ENCODE measurements at places on chromosomes 1 and 21.

DNA sequence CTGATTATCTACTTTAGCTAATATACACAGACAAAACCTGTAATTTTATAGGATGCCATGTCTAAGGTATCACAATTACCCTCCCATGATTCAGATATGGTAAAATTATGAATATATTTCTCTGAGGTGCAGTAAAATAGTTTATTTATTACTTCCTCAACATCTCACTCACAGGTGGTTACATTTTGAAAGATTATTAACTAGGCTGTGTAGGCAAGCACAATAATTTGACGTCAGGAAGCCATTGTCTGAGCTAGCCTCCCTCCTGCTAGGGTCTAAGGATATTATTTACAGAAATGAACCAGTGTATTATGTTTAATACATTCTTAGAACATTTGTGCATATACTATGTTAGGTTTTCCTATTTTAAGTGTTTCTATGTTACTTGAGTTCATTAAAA is 69.9 kb upstream of the ADGRL2 start:
- DNase-seq = no peak
- H3K4me3 ChIP-seq = no peak overlapping the region
- no peak overlapping the region for H3K27ac ChIP-seq
- no peaks in the 10 kb centered on the region for H3K4me1 ChIP-seq
- no peaks in the 10 kb centered on the region for H3K36me3 ChIP-seq
- H3K27me3 ChIP-seq = no peaks in the 10 kb centered on the region

GRCh38 chr1:81158592-81158991 is 642.1 kb upstream of the ADGRL2 start:
- H3K4me3 ChIP-seq = no peak overlapping the region
- H3K27me3 ChIP-seq = no peaks in the 10 kb centered on the region
- H3K27ac ChIP-seq = no peak overlapping the region
- H3K36me3 ChIP-seq = no peaks in the 10 kb centered on the region

DNA sequence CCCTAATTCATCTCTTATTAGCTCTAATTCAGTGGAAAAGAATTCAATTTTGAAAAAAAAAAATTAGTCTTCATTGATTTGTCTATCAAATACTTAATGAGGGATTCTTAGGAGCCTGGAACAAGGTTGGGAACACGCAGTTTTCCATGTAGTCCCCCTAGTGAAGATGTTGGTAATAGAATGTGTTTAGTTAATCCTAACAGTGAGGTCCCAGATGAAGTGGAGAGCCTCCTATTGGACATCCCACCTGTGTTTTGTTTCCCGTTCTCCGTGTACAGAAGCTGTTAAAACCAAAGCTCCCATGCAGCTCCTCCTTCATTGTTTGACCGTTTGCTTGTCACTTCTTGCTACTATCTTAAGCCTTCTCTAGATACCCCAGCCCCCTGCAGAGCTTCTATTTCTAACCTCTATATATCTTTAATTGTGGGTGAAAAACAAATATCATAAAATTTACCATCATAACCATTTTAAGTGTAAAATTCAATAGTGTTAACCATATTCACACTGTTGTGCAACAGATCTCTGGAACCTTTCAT is 67.5 kb downstream of the PCNX2 start:
- no peaks in the 10 kb centered on the region for H3K36me3 ChIP-seq
- DNase-seq = no peak
- H3K4me3 ChIP-seq = no peak overlapping the region
- H3K27me3 ChIP-seq = no peaks in the 10 kb centered on the region
- no peak overlapping the region for H3K27ac ChIP-seq

DNA sequence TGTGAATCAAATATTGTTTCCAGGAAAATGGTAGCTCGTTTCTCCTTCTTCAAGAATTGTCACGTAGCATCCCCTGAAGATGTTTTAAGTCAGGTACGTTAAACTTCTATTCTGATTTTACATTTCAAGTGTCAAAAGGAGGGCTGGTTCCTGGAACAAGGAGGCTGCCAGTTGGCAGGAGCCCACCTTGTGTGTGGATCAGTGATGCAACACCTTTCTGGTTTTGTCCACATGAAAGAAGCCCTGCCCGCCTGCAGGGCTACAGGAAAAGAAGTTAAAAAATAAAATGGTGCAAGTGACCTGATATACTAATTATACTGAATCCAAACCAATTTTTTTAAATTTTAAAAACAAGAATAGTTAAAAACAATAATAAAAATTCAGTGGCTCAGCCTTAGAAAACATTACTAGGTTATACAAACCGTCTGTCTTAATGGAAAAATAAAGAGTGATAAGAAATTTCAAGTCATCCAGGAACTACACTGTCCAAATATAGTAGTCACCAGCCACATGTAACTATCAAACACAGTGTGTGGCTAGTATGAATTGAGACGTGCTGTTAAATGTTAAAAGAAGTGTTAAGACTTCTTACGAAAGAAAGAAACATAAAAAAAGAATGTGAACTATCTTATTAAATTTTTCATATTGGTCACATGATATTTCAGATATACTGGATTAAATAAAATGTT is 123.1 kb downstream of the APP start:
- H3K4me3 ChIP-seq = no peak overlapping the region
- H3K27me3 ChIP-seq = no peaks in the 10 kb centered on the region
- H3K36me3 ChIP-seq = no peaks in the 10 kb centered on the region
- no peak overlapping the region for H3K27ac ChIP-seq

DNA sequence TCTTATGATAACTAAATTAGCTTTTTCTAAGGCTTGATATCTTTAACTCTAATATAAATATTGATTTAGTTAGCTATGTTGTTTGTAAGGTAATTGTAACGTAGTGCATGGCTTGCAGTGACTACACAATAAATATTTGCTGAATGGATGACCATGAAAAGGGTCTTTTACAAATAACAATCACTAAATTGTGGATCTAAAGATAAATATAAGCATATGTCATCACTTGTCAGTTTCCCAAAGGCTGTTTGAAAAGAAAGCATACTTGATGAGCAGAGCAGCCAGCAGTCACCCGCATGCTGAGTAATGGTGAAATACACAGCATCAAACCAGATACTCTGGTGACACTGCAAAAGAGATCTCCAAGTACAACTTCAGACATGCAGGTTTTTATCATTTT is 92.5 kb upstream of the FMN2 start:
- no peak for DNase-seq
- H3K36me3 ChIP-seq = no peaks in the 10 kb centered on the region
- H3K4me1 ChIP-seq = no peaks in the 10 kb centered on the region
- H3K4me3 ChIP-seq = no peak overlapping the region

Data from DND-41 (cell line).